Left colon (tissue), 2 donors: ENCODE measurements at places on chromosomes 4 and X. TPM values are rescaled to one million over a fixed set of nuclear protein-coding genes. Genes with fewer than 3 reads are reported as not detected.

The CDKL2 gene
- total RNA-seq, result 1.1 TPM

The NEXMIF gene
- total RNA-seq, result 1.0 TPM

The PAK3 gene
- 0.95 TPM for total RNA-seq

The PCYT1B gene
- 0.28 TPM for total RNA-seq

The SOX3 gene
- total RNA-seq, result not detected

GRCh38 chr4:144421056-144421455 lies 224.9 kb upstream of the HHIP start:
- no peak for DNase-seq

DNA sequence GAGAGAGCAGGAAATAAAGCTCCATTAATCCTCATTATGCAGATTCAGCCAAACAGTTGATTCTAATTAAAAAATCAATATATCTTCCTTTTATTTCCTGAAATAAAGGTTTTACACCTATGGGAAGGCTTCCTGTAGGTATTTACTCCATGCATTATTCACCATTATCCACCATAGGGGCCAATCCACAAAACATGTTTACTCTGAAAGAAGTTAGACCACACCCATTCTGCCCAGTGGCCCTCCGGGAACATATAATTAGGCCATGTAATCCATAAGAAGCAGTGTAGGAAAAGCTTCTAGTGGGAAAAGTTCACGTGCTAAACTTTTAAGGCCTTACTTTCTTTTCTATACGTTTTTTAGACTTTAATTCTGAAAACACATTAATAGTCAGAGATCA lies 57.7 kb downstream of the SAT1 start:
- peak; percentile 36 for DNase-seq

DNA sequence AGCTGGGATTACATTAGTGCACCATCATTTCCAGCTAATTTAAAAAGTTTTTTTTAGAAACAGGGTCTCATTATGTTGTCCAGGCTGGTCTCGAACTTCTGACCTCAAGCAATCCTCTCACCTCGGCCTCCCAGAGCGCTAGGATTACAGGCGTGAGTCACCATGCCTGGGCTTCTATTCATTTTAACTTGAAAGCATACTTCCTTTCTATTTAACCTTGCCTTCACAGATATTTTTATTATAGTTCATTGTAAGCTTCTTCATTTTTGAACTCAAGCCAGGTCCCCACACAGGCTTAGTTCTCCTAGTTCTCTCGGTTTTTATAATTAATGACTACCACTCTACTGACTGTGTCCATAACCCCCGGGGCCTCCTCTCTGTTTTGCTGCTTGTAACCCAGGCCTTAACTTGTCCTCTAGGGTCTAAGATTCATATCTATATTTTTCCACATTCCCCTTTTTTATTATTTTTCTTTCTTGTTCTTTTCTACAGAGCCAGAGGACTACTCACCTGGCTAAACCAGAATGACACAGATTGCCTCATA lies 50.7 kb downstream of the SNX12 start:
- DNase-seq, result no peak

- DNase-seq, result peak; percentile 38
Measured at GRCh38 chr4:94390804-94391410, 48.3 kb upstream of the HPGDS start.
